ENCODE measurements at places on chromosomes 13 and 19. TPM values are rescaled to one million over a fixed set of nuclear protein-coding genes. Genes with fewer than 3 reads are reported as not detected.
A peak's percentile ranks its signal among the peaks of the same experiment; 100 is the strongest.

GRCh38 chr19:51128227-51128626 lies 3.5 kb downstream of the SIGLEC9 start:
- H3K4me1 ChIP-seq = peaks cover 4% of the 10 kb centered on the region
- H3K36me3 ChIP-seq = no peaks in the 10 kb centered on the region
- peaks cover 6% of the 10 kb centered on the region for H3K27me3 ChIP-seq
- DNase-seq = no peak

GRCh38 chr13:27665761-27666160 lies 44.1 kb downstream of the POLR1D start:
- H3K4me3 ChIP-seq = no peak overlapping the region
- peak; percentile 22 for DNase-seq
- no peaks in the 10 kb centered on the region for H3K27me3 ChIP-seq
- peaks cover 12% of the 10 kb centered on the region for H3K4me1 ChIP-seq
- peak overlapping the region; percentile 49 for H3K27ac ChIP-seq
- peaks cover 7% of the 10 kb centered on the region for H3K36me3 ChIP-seq

GRCh38 chr19:46514589-46515289 lies 19.1 kb upstream of the PNMA8B start:
- H3K36me3 ChIP-seq = no peaks in the 10 kb centered on the region
- H3K27ac ChIP-seq = no peak overlapping the region
- 0 out of 2 replicates have a peak, but pooled peaks cover 2% of the 10 kb centered on the region for H3K4me1 ChIP-seq
- H3K27me3 ChIP-seq = no peaks in the 10 kb centered on the region
- DNase-seq = no peak

CGB2 gene
- total RNA-seq = not detected

OR7A5 gene
- not detected for total RNA-seq

KLK1 gene
- 5.4 TPM for total RNA-seq

SHISA2 gene
- 20.5 TPM for total RNA-seq

ZNF296 gene
- total RNA-seq = 13.4 TPM

DNA sequence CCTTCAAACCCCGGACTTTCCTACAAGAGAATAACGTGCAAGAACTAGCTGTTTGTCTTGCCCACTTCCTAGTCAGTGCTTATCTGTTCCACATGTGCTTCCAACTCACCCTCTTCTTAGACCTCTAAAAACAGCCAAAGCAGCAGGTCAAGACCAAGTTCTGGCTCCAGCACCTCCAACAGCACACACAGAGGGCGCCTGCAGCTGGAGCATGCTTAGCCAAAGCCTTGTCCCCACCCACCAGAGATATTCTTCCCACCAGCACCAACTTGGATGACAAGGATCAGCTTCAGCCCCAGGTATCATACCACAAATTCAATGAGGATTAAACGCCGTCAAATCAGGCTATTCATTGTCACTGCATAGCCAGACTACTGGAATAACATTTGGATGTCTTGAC lies 17.9 kb downstream of the RCBTB1 start:
- no peak overlapping the region for H3K4me3 ChIP-seq
- DNase-seq = no peak
- H3K27me3 ChIP-seq = no peaks in the 10 kb centered on the region
- H3K27ac ChIP-seq = no peak overlapping the region

FCGBP gene
- 2.8 TPM for total RNA-seq

LHB gene
- total RNA-seq = not detected

DNA sequence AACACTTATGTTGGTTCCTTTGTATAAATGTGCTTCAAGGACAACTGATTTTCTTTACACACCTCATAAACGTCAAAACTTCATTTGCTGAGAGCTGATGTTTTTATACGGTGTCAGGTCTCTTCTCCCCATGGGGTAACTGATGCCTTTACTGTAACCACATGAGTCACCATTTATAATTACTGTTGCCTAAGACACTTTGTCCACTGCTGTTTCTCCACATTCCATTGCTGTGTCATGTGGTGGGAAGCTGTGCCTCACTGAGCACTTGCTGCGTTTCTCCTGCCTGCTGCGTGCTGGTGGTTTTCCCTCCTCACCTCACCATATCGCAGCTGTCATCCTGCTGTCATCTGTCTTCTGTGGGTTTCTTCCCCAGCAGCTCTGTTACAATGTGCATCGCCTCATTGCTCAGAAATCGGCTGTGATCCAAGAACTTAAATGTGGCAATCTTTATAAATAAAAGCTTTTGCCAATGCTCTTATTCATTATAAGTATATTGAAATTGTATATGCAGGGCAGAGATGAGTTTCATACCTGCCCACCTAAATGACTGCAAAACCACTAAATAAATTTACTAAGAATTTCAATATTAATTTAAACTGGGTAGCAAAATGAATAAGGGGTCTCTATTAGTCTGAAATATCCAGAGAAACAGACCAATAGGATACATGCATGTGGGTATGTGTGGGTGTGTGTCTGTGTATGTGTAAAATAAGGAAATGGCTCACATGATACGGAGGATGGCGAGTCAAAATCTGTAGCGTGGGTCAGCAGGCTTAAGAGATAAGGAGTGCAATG lies 547.0 kb upstream of the SLITRK5 start:
- no peak overlapping the region for H3K4me3 ChIP-seq
- peaks cover 12% of the 10 kb centered on the region for H3K4me1 ChIP-seq
- H3K27ac ChIP-seq = no peak overlapping the region
- peak; percentile 16 for DNase-seq

C1QTNF9B gene
- not detected for total RNA-seq

OR10H4 gene
- not detected for total RNA-seq

VSTM1 gene
- total RNA-seq = not detected

GRCh38 chr19:19105365-19106055 lies 32.8 kb downstream of the TMEM161A start:
- peak overlapping the region; percentile 83 for H3K4me3 ChIP-seq
- H3K36me3 ChIP-seq = no peaks in the 10 kb centered on the region
- peak overlapping the region; percentile 95 for H3K27ac ChIP-seq
- peak; percentile 89 for DNase-seq
- H3K27me3 ChIP-seq = peaks cover 19% of the 10 kb centered on the region

ONECUT3 gene
- total RNA-seq = not detected

- no peaks in the 10 kb centered on the region for H3K27me3 ChIP-seq
- H3K4me1 ChIP-seq = peaks cover 16% of the 10 kb centered on the region
- H3K36me3 ChIP-seq = no peaks in the 10 kb centered on the region
- H3K4me3 ChIP-seq = no peak overlapping the region
- no peak overlapping the region for H3K27ac ChIP-seq
These were observed 18.0 kb downstream of the RAB3D start for GRCh38 chr19:11321191-11322126.

DNA sequence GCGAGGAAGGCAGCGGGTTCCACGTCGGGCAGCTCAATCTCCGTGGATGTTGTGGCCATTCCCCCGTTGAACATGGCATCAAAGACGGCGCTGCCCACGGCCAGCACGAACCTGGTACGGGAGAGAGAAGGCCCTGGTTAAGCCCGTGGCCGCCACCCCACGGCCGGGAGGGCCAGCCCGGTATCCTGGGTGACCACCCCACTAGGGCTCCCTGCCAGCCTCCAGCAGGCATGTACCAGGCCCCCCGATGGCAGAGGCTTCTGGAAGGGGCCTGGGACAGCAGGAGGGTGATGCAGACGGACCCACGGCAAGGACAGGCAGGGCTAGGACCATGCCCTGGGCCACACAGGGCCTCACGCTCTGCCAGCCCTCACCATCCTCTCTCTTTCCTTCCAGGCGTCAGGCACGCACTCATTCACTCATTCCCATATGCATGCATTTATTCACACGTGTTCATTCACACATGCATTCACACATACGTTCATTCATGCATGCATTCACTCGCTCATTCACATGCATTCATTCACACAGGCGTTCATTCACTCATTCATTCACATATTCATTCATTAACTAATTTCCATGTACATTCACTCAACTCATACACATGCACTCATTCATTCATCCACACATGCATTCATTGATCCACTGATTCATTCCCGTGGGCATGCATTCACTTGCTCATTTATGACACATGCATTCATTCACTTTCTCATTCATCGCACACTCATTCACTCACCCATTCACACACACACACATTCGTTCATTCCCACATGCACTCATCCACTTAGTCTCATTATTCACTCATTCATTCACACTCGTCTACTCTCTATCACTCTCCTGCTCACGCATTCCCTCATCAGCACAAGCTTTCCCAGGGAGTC lies 17.9 kb downstream of the BTBD2 start:
- H3K27me3 ChIP-seq = peaks cover 24% of the 10 kb centered on the region
- H3K36me3 ChIP-seq = peaks cover 36% of the 10 kb centered on the region
- 0 out of 2 replicates have a peak, but pooled peaks cover 4% of the 10 kb centered on the region for H3K4me1 ChIP-seq
- H3K27ac ChIP-seq = no peak overlapping the region
- no peak for DNase-seq
- no peak overlapping the region for H3K4me3 ChIP-seq

DNA sequence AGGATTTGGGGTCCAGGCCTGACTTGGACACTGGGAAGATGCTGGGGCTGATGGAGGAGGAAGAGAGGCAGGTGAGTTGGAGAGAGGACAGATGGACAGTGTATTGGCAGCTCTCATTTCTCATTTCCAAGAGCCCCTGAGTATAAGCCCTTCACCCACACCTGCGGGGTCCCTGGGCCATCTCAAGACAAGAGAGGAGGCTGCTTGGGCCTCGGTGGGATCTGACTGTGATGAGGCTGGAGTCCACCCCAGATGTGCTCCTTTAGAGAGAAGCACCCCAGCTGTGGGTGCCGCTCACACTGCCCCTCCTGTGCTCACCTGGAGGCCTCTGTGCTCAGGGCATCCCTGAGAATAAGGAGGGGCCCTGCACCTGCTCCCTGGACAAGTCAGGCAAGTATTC lies 3.7 kb downstream of the LILRA2 start:
- H3K4me1 ChIP-seq = 0 out of 2 replicates have a peak, but pooled peaks cover 2% of the 10 kb centered on the region
- H3K27ac ChIP-seq = no peak overlapping the region
- H3K4me3 ChIP-seq = no peak overlapping the region
- peaks cover 42% of the 10 kb centered on the region for H3K36me3 ChIP-seq
- peaks cover 18% of the 10 kb centered on the region for H3K27me3 ChIP-seq
- DNase-seq = no peak

GRCh38 chr19:19053508-19054314 lies 10.1 kb upstream of the SLC25A42 start:
- no peak overlapping the region for H3K4me3 ChIP-seq
- peaks cover 51% of the 10 kb centered on the region for H3K36me3 ChIP-seq
- no peak overlapping the region for H3K27ac ChIP-seq
- DNase-seq = peak; percentile 84

CDX2 gene
- total RNA-seq = 0.11 TPM

GRCh38 chr19:51861870-51862622 lies 25.7 kb downstream of the ZNF577 start:
- H3K27ac ChIP-seq = no peak overlapping the region
- peaks cover 27% of the 10 kb centered on the region for H3K27me3 ChIP-seq
- H3K36me3 ChIP-seq = peaks cover 98% of the 10 kb centered on the region
- DNase-seq = no peak
- no peak overlapping the region for H3K4me3 ChIP-seq
- no peaks in the 10 kb centered on the region for H3K4me1 ChIP-seq

DNA sequence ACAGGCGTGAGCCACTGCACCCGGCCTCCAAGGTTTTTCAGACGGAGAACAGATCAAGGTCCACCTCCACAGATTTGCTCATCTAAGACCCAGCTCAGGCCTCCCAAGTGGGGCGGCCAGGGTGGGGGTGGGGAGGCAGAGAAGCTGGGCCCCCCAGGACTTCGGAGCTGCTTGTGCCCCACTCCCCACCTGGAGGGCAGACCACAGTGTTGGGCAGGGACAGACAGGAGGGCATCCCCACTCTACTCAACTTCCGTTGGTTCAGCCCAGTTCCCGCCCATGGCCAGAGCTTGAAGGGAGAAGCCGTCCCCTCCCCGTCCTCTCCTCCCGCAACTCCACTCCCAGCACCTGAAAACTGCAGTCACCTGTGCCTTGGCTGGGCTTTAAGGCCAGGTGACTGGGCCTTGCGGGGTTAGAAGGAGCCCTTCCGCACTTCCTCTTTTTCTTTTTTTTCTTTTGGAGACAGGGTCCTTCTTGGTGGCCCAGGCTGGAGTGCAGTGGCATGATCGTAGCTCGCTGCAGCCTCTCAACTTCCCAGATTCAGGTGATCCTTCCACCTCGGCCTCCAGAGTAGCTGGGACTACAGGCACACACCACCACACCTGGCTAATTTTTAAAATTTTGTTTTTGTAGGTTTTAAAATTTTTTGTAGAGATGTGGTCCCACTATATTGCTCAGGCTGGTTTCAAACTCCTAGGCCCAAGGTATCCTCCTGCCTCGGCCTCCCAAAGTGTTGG lies 734 bp upstream of the LRRC8E start:
- peaks cover 56% of the 10 kb centered on the region for H3K27me3 ChIP-seq
- peaks cover 3% of the 10 kb centered on the region for H3K4me1 ChIP-seq
- no peak overlapping the region for H3K27ac ChIP-seq
- DNase-seq = no peak

TPP2 gene
- 57.5 TPM for total RNA-seq

DNA sequence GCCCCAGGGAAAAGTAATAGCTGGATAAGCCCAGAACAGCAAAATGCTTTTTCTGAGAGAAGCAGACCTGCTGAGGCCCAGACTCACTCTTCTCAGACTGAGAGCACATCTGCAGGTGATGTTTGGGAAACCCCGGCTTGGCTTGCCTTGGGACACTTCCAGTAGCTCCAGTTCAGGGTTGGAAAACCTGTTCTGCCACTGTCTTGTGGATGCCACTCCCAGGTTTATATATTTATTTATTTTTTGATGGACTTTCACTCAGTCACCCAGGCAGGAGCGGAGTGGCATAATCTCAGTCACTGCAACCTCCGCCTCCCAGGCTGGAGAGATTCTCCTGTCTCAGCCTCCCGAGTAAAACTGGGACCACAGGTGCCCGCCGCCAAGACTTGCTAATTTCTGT lies 8.0 kb upstream of the SMARCA4 start:
- H3K36me3 ChIP-seq = no peaks in the 10 kb centered on the region
- no peaks in the 10 kb centered on the region for H3K27me3 ChIP-seq
- H3K4me3 ChIP-seq = no peak overlapping the region
- H3K27ac ChIP-seq = no peak overlapping the region
- no peak for DNase-seq

DNA sequence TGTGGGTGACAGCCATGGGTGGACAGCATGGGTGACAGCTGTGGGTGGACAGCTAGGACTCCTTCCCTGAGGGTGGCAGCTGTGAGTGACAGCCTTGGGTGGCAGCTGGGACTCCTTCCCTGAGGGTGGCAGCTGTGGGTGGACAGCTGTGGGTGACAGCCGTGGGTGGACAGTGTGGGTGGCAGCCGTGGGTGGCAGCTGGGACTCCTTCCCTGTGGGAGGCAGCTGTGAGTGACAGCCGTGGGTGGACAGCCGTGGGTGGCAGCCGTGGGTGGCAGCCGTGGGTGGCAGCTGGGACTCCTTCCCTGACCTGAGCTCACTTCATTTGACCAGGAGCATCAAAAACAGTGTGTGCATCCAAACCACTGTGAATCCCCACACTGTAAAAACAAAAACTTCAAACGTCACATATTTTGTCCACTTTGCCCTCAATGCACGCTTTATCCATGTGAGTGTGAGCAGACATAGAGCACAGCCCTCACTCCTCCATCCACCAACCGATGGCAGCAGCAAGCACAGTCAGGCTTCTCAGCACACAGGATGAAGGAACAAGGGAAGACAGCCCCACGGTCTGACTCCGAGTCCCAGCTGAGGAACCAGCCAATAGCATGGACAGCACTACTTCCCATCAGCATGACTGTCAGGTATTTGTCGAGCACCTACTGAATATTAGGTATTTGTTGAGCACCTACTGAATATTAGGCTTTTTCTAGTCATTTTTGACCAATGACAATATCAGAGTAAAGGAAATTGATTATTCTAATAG lies 1.6 kb upstream of the CFAP97D2 start:
- H3K27ac ChIP-seq = no peak overlapping the region
- H3K36me3 ChIP-seq = 0 out of 2 replicates have a peak, but pooled peaks cover 4% of the 10 kb centered on the region
- peaks cover 5% of the 10 kb centered on the region for H3K4me1 ChIP-seq
- no peaks in the 10 kb centered on the region for H3K27me3 ChIP-seq
- H3K4me3 ChIP-seq = no peak overlapping the region
- DNase-seq = no peak

Measured in WTC11 (cell line).